GM12892 (cell line): ENCODE measurements at places on chromosomes 6 and 20.
A peak's percentile ranks its signal among the peaks of the same experiment; 100 is the strongest.

GRCh38 chr6:30882759-30883684 lies 1.3 kb upstream of the DDR1 start:
- DNase-seq: peak; percentile 62

GRCh38 chr6:101597693-101598092 lies 204.2 kb downstream of the GRIK2 start:
- DNase-seq: no peak

DNA sequence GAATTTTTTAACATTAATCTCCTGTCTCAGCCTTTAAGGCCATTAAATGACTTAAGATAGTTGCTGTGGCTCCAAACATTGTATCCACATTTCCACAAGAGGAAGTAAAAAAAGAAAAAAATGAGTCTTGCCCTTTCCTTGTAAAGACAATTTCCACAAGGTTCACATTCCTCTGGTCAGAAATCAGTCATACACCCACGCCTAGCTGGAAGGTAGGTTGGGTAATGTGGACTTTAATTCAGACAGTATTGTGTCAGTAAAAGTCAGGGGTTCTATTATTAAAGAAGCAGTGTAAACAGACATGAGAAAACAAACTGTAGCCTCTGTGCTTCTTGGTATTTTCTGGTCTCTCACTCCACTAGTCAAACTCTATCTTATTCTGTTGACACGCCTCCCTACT lies 682.0 kb downstream of the GRIK2 start:
- no peak for DNase-seq

- no peak for DNase-seq
Measured at GRCh38 chr6:99091985-99092384, 144.2 kb upstream of the FBXL4 start.

- no peak for DNase-seq
Measured at GRCh38 chr20:46221256-46221833, 87.0 kb downstream of the CDH22 start.

GRCh38 chr6:167475947-167476346 lies 151.1 kb downstream of the TTLL2 start:
- no peak for DNase-seq

DNA sequence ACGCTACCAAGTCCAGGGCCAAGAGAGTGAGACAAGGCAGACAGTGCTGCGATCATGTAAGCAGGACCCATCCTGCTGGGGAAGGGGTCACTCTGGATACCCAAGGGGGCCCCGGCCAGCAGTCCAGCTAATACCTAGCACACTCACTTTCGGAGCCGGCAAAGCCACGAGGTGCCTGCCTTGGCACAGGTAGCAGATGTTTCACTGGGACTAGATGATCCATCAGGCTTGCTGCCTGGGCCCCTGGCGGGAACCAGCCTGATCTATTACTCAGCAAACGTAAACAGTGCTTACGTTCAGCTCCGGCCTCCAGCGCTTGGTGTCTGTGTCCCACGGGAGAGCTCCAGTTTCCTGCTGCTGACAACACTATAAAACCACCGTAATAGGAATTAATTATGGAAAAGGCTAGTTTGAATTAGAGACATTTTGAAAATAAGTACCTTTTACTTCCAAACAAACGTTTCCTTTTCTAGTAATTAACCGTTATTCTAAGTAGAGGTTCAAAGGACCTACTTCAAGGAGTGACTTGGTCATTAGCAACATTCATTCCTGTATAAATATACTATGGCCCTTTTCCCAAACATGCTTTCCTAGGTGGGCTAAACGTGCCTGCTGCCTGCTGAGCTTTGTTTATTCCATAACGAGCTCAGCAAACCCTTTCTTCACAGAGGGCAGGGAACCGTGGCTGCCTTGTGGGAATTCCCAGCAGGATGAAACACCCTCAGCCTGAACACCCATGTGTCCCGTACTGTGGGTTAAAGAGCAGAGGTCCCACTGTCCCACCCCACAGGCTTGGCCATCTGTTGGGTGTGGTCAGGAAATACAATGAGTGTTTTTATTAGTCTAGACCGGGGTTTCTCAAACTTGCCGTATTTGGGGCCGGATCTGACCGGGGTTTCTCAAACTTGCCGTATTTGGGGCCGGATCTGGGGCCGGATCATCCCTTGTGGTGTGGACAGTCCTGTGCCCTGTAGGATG lies 18.4 kb downstream of the SLC22A23 start:
- DNase-seq: no peak

GRCh38 chr6:22237526-22237925 lies 59.3 kb downstream of the PRL start:
- DNase-seq: no peak

DNA sequence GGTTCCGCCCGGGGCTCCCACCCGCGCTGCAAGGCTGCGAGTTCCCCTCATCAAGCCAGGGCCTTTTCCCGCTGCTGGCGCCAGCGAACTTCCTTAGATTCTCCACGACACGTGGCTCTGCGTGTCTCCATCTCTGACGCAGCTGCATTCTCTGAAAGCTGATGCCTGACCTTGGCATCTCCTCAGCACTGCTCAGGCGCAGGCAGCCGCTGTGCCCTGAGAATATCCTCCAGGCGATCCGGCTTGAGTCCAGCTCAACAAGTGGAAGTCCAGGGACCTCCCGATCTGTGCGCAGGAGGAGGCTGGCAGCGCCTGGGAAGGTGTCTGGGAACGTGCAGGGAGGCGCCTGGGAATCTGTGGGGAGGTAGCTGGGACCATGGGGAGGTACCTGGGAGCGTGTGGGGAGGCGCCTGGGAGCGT lies 171.2 kb upstream of the THBS2 start:
- no peak for DNase-seq

DNA sequence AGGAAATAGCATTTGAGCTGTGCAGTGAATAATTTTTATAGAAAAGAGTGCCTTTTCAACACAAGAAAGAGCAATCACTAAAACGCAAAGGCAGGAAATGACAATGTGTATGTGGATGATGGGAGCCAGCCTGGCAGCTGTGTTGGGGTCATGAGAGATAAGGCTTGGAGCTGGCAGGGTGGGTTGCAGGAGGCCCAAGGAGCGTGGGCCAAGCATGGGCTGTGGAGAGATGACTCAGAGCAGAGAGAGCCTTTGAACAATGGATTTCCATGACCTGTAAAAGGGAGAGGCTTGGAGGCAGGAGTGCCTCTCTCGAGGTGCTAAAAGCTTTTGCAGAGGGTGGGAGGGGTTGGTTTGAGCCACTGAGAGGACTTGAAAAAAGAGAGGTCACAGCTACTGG lies 6.6 kb upstream of the TBC1D7 start:
- DNase-seq: no peak

- peak; percentile 13 for DNase-seq
Measured at GRCh38 chr6:138162111-138162954, 594 bp downstream of the ARFGEF3 start.

- no peak for DNase-seq
Measured at GRCh38 chr6:89371849-89372505, 19.5 kb upstream of the UBE2J1 start.

DNA sequence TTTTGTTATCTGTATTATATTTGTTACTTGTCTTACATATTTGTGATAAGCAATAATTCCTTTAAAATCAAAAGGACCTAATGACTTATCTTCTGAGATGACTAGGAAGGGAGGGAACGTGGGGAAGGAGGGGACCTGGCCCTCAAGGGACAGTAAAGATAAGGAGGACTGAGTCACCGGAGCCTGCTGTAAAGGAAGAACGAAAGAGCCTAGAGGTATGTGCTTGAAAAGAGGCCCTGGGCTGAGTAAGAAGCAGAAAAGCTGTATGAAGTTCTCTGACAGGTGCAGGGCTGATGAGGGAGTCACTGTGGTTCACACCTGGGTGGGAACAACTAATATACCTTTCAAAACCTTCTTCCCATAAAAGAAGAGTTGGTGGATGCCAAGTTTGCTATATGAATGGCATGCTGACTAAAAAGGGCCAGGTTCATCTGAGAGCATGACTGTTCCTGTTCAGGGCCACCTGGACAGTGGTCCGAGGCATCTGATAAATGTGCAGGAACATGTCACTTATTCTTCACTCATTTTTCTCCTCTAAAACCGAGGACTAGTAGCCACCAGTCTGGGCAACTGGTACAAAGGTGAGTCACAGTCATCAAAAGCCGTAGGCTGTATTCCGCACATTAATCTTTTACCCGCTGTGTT lies 111.3 kb downstream of the TNFAIP3 start:
- DNase-seq: no peak

- no peak for DNase-seq
Measured at GRCh38 chr6:90080876-90081481, 186.7 kb downstream of the GJA10 start.

DNA sequence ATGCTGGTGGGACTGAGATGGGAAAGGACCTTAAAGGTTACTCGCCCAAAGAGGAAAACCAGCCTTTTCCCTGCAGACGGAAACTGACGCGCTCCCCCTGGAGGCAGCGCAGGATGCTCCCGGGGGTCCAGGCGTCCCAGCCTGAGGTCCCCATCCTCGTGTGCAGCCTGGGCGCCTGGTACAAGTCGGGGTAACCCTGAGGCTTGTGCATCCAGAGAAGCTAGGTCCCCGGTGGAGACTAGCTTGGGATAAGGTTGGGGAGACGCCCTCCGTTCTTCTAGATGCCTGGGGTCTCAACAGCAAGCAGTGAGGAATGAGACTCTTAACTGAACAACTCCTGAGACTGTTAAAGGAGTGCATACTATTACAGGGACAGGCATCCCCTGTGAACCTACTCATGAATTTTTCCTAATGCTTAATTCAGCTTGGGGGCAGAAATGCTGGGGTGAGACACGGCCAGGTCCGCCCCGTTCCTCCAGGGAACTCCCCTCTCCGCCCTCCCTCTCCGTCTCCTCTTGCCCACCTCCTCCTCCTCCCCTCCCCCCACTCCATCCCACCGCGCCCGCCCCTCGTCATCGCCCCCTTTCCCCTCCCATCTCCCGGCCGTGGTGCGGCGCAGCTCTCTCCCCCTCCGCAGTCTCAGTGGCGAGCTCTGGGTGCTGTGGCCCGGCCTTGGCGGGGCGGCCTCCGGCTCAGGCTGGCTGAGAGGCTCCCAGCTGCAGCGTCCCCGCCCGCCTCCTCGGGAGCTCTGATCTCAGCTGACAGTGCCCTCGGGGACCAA lies at the start of gene PRSS35:
PRSS35 (plus strand) TSS at position 634 of the 781 bp plus-strand sequence. CDS start 10,908 bp downstream, outside the sequence.
- DNase-seq: no peak

- no peak for DNase-seq
Measured at GRCh38 chr6:147924598-147924997, 416.1 kb downstream of the SAMD5 start.
